ENCODE measurements at places on chromosomes 12 and 14. TPM values are rescaled to one million over a fixed set of nuclear protein-coding genes. Genes with fewer than 3 reads are reported as not detected.

BRF1 gene
- 28.6 TPM for total RNA-seq

MDP1 gene
- total RNA-seq, result 15.9 TPM

MMP19 gene
- 2.3 TPM for total RNA-seq

WIF1 gene
- total RNA-seq, result not detected

TAS2R9 gene
- total RNA-seq, result not detected

CRACR2A gene
- total RNA-seq, result 11.6 TPM

KDM5A gene
- 42.3 TPM for total RNA-seq

TMEM30B gene
- 0.20 TPM for total RNA-seq

SDR9C7 gene
- not detected for total RNA-seq

LYZ gene
- not detected for total RNA-seq

LRFN5 gene
- not detected for total RNA-seq

DCD gene
- not detected for total RNA-seq

IRAK3 gene
- total RNA-seq, result 5.1 TPM

CD163 gene
- total RNA-seq, result not detected

SLCO1B1 gene
- not detected for total RNA-seq

PEX5 gene
- total RNA-seq, result 23.8 TPM

SPIC gene
- total RNA-seq, result not detected

TAS2R10 gene
- 0.13 TPM for total RNA-seq

IGFBP6 gene
- 222 TPM for total RNA-seq

IFI27 gene
- total RNA-seq, result 3,107 TPM

SRGAP1 gene
- total RNA-seq, result 5.3 TPM

RERGL gene
- total RNA-seq, result not detected

VWF gene
- 837 TPM for total RNA-seq

MTRFR gene
- total RNA-seq, result 8.7 TPM

VDR gene
- total RNA-seq, result 0.60 TPM

YBX3 gene
- 355 TPM for total RNA-seq

TAS2R50 gene
- 0.20 TPM for total RNA-seq

ZDHHC22 gene
- not detected for total RNA-seq

LRRC9 gene
- total RNA-seq, result not detected

KCNH3 gene
- total RNA-seq, result not detected

RIMBP2 gene
- total RNA-seq, result not detected

POTEM gene
- not detected for total RNA-seq

KRT71 gene
- not detected for total RNA-seq

CDCA4 gene
- 52.7 TPM for total RNA-seq

CLEC14A gene
- total RNA-seq, result 167 TPM

OR6C2 gene
- total RNA-seq, result not detected

HOXC5 gene
- not detected for total RNA-seq

PTMS gene
- total RNA-seq, result 164 TPM

IGF1 gene
- total RNA-seq, result 0.69 TPM

TAS2R31 gene
- total RNA-seq, result 0.15 TPM

PRH1 gene
- 3.0 TPM for total RNA-seq

PTPRB gene
- 63.4 TPM for total RNA-seq

SCNN1A gene
- 0.87 TPM for total RNA-seq

KRT83 gene
- total RNA-seq, result not detected

CKB gene
- total RNA-seq, result 2.7 TPM

SLC24A4 gene
- total RNA-seq, result not detected

PRR4 gene
- total RNA-seq, result 0.20 TPM

GLT1D1 gene
- total RNA-seq, result not detected

TGM1 gene
- 2.1 TPM for total RNA-seq

GPX2 gene
- not detected for total RNA-seq

NOC4L gene
- 27.4 TPM for total RNA-seq

PIWIL1 gene
- not detected for total RNA-seq

PMCH gene
- not detected for total RNA-seq

TMEM119 gene
- total RNA-seq, result 0.94 TPM

Data from mammary microvascular endothelial cell (primary cell).